NCI-H1436 (cell line): ENCODE measurements at places on chromosomes 5 and 9.

GRCh38 chr5:1050423-1051365 lies 42.1 kb downstream of the NKD2 start:
- no peak for DNase-seq

- DNase-seq, result no peak
These were observed 327.2 kb downstream of the BNC2 start for GRCh38 chr9:16543225-16543624.

GRCh38 chr5:138752341-138752950 lies 779 bp upstream of the CTNNA1 start:
- DNase-seq, result peak; percentile 27

GRCh38 chr5:132313366-132313765 lies 19.2 kb downstream of the SLC22A4 start:
- no peak for DNase-seq

DNA sequence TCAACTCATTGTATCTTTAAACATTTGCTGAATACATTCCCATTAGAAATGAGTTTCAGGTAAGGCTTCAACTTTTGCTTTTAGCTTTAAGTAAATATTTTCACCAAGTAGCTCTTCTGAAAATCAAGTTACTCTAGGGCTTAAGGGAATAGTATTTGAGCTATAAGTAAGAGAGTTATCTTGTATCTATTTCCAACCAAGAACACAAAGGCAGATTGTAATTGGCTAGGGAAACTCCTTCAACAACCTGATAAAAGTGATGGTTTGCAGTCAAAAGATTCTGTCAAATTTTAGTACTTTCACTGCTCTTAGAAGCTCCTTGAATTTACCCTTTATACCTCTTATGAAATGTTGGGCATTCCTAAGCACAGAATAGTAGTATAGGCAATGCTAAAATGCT lies 13.0 kb downstream of the ELL2 start:
- DNase-seq, result no peak

GRCh38 chr9:19154135-19154612 lies 26.9 kb upstream of the PLIN2 start:
- no peak for DNase-seq

DNA sequence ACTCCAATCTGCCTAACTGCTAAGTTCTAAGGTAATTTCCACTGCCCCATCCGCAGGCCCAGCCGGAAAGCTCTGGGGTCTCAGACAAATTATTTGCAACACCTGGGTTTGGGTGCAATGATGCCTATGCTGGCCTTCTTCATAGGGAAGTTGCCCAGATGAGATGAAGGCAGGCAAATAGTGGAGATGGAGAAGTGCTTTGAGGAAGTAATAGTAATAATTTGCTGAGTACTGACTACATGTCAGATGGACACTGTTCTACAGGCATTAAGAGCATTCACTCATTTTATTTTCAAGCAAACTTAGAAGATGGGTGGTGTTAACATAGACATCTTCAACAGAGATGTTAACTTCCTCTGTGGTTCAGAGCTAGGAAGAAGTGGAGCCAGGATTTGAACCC lies 3.8 kb downstream of the PCDH12 start:
- no peak for DNase-seq

DNA sequence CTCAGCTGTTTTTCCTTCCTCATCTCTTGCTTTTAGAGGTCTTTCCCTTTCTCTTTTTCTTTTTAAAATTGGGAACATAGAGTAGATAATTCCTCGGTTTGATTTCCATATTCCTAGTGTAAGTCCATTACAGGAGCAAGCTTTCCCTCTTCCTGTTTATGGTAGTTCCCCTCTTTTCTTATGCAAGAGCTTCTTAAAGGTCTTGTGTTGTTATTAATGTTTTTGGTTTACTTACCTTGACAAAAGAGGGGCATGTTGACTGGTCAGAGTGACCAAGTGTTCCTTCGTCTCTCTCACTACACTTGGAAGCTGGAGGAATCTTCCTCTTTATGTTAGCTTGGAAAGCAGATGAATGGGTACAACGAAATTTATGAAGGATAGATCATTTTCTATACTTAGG lies 8.3 kb downstream of the ATG10 start:
- no peak for DNase-seq

DNA sequence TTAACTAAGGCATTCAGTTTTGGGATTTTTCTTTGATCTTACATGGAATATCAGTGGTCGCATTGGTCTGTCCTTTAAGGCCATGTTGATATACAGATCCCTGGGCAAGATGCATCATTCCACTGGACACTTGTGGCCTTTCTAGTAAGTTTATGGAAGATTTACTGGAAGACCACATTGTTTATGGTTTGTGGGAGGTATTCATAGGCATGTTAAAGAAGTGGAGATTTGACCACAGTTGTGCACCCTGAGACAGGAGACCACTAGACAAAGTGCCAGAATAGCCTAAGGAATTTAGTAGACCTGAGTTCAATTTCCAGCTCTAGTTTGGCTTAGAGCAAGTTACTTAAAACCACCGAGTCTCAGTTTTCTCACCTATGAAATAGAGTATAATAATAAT lies 383.1 kb upstream of the PAPPA start:
- DNase-seq, result no peak

GRCh38 chr9:100477241-100477640 lies 4.3 kb downstream of the TMEFF1 start:
- no peak for DNase-seq

GRCh38 chr9:133772581-133772980 lies 34.4 kb upstream of the SARDH start:
- no peak for DNase-seq

GRCh38 chr9:132627106-132627505 lies 42.7 kb downstream of the DDX31 start:
- DNase-seq, result no peak

GRCh38 chr9:135165756-135166519 lies 78.5 kb downstream of the OLFM1 start:
- DNase-seq, result no peak

- no peak for DNase-seq
These were observed 100.3 kb upstream of the RAPGEF1 start for GRCh38 chr9:131840220-131840619.

DNA sequence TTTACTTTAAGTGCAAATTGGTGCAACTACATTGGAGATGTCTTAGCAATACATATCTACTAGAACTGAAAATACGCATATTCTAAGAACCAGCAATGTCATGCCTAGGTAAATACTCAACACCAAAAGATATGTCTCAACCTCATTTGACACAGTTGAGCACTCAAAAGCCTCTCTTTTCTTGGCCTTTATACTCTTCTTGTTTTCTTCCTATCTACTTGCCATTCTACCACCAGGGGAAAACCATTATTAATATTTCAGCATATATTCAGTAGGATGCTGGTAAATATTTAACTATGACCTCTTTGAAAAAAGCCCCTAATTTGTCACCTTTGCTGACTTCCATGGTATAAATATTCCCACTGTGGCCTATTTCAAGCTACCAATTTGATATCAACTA lies 443.8 kb downstream of the LRRC70 start:
- DNase-seq, result no peak

- no peak for DNase-seq
These were observed 407.2 kb downstream of the EFNA5 start for GRCh38 chr5:107263387-107264018.

GRCh38 chr5:111742177-111742994 lies 14.6 kb downstream of the NREP start:
- DNase-seq, result no peak
